ENCODE measurements at places on chromosomes 1 and 21.

DNA sequence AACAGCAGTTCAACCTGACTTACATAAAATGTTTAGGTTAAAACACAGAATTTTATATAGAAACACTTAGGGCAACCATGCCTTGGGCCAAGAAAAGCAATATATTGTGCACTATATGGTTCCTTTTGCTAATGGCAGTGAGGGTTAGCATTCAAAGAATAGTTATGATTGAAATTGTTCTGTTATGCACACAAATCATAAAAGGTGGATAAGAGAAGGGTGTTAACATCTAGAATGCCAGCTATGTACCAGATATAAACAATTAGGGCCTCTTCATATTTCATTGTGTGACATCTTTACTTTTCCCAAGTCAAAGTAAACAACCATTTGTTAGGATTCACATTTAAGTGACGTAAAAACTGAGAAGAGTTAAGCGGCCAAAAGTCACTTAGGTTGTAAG, 308.0 kb upstream of the B3GALT2 start:
- no peak for DNase-seq

- DNase-seq, result peak; percentile 59
Observed at GRCh38 chr1:162023547-162024501, at the start of gene OLFML2B. Gene OLFML2B (minus strand): TSS chr1:162023869. CDS start chr1:162023430, 439 bp downstream.

DNA sequence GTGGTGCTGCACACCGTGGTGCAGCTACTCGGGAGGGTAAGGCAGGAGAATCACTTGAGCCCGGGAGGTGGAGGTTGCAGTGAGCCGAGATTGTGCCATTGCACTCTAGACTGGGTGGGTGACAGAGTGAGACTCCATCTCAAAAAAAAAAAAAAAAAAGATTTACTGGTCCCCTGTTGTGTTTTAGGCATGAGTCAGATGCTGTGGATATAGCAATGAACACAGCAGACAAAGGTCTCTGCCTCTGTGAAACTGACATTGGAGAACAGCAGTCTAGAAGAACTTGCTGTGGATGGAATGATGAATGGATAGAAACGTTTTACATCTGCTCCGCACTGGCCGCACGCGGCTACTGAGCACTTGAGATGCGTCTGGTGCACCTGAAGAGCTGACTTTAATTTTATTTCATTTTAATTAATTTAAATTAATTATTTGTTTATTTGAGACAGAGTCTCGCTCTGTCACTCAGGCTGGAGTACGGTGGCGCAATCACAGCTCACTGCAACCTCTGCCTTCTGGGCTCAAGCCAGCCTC, 24.5 kb upstream of the EPHA2 start:
- DNase-seq, result no peak

GRCh38 chr1:92960395-92961130, 699 bp downstream of the DIPK1A start:
- no peak for DNase-seq

GRCh38 chr1:56255516-56256152, 323.7 kb downstream of the PLPP3 start:
- DNase-seq, result peak; percentile 90

Measured in fibroblast of skin of left biceps (primary cell).